ENCODE measurements at places on chromosomes 7 and 10.

- DNase-seq, result no peak
- peaks cover 3% of the 10 kb centered on the region for H3K27me3 ChIP-seq
- H3K27ac ChIP-seq, result no peak within 1 kb of the TSS
These were observed at the start of gene LLCFC1 for GRCh38 chr7:142939226-142939910. Gene LLCFC1 (plus strand): TSS chr7:142939484. CDS start chr7:142939622, 138 bp downstream.

DNA sequence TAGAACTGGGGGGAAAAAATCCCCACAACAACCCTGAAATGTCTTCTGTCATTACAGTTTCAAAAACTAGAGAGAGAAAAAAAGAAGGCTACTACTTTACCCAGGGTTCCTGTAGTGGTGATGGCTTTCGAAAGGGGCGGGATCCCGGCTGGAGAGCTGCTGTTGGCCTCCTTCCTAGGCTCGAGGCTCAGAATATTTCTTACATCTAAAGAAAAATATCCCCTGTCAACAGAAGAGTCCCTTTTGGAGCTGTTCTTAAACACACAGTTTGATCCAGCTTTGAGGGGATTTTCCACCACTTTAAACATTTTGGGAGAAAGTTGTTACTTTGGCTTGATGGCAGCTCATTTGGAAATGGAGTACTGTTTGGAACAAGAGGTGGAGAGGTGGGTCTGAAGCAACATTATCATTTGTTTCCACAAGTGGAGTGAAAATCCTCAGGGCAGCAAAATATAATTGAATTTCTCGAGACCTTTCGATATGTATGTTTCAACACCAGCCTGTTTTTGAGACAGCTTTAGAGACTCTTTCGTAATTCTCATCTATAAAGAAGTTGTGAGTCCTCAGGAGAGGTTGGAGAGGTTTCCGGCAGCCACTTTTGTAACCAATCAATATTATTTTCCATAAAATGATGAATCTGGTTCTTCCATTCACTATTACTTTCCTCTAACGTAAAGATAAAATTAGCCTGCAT, 5.1 kb downstream of the HOXA13 start:
- H3K36me3 ChIP-seq, result no peaks in the 10 kb centered on the region
- no peak overlapping the region for H3K4me3 ChIP-seq
- H3K27me3 ChIP-seq, result peaks cover 91% of the 10 kb centered on the region

GRCh38 chr10:110724116-110724921, 80.2 kb downstream of the RBM20 start:
- H3K4me1 ChIP-seq, result peaks cover 32% of the 10 kb centered on the region
- no peak for DNase-seq
- H3K4me3 ChIP-seq, result peak overlapping the region; percentile 11
- H3K27ac ChIP-seq, result peak overlapping the region; percentile 23

DNA sequence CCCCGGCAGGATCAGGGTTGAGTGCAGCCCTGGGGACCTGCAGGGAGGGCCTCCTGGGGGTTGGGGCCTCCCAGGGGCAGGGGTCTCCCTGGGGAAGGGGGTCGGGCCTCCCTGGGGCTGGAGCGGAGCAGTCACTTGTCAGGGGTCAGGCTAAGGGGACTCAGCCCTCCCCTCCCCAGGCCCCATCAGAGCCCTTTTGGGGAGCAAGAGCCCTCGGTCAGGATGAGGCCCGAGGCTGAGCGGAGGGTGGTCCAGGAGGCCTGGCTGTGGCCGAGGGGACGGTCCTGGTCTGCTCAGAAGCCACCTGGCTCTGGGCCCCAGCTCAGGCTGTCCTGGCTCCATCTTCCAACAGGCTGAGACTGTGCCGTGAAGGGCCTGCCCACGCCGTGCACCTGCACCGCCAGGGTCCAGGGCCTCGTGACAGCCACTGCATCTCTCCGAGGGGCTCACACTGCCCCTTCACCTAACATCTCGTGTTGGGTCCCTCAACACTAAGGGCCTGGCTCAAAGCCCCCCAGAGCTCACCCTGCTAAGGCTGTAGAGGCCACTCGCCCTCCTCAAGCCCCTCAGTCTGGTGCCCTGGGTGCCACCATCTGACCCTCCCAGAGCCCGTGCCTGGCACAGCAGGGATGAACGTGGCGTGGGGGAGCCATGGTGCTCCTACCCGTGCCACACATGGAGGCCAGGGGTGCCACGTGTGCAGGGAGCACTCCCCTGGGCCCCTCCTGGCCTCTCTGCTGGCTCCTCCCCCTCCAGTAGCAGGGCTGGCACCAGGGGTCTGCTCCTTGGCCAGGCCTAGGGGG, 12.9 kb downstream of the BHLHA15 start:
- H3K36me3 ChIP-seq, result peaks cover 51% of the 10 kb centered on the region
- no peaks in the 10 kb centered on the region for H3K27me3 ChIP-seq
- H3K4me3 ChIP-seq, result no peak overlapping the region
- H3K4me1 ChIP-seq, result no peaks in the 10 kb centered on the region
- DNase-seq, result no peak
- no peak overlapping the region for H3K27ac ChIP-seq

- no peaks in the 10 kb centered on the region for H3K27me3 ChIP-seq
- DNase-seq, result no peak
- no peak overlapping the region for H3K27ac ChIP-seq
- H3K36me3 ChIP-seq, result no peaks in the 10 kb centered on the region
- H3K4me1 ChIP-seq, result no peaks in the 10 kb centered on the region
- H3K4me3 ChIP-seq, result no peak overlapping the region
These were observed 295.0 kb downstream of the PARD3 start for GRCh38 chr10:34520084-34520483.

- peak overlapping the region; percentile 17 for H3K27ac ChIP-seq
- H3K4me3 ChIP-seq, result no peak overlapping the region
- no peaks in the 10 kb centered on the region for H3K27me3 ChIP-seq
These were observed 227.3 kb downstream of the PTEN start for GRCh38 chr10:88090568-88091214.

- H3K36me3 ChIP-seq, result no peaks in the 10 kb centered on the region
- H3K4me3 ChIP-seq, result no peak overlapping the region
- no peaks in the 10 kb centered on the region for H3K27me3 ChIP-seq
- H3K27ac ChIP-seq, result no peak overlapping the region
- DNase-seq, result no peak
These were observed 16.2 kb upstream of the NME8 start for GRCh38 chr7:37832194-37832593.

GRCh38 chr10:659688-660141, 29.8 kb downstream of the DIP2C start:
- no peaks in the 10 kb centered on the region for H3K4me1 ChIP-seq
- no peaks in the 10 kb centered on the region for H3K36me3 ChIP-seq
- H3K27ac ChIP-seq, result no peak overlapping the region

GRCh38 chr7:100132697-100133151, 6.0 kb downstream of the MBLAC1 start:
- no peak overlapping the region for H3K4me3 ChIP-seq
- no peaks in the 10 kb centered on the region for H3K27me3 ChIP-seq
- H3K27ac ChIP-seq, result no peak overlapping the region
- DNase-seq, result peak; percentile 76
- H3K36me3 ChIP-seq, result no peaks in the 10 kb centered on the region

- H3K27me3 ChIP-seq, result no peaks in the 10 kb centered on the region
- no peak overlapping the region for H3K4me3 ChIP-seq
- no peak for DNase-seq
These were observed 163.7 kb downstream of the WNT2 start for GRCh38 chr7:117158941-117159697.

DNA sequence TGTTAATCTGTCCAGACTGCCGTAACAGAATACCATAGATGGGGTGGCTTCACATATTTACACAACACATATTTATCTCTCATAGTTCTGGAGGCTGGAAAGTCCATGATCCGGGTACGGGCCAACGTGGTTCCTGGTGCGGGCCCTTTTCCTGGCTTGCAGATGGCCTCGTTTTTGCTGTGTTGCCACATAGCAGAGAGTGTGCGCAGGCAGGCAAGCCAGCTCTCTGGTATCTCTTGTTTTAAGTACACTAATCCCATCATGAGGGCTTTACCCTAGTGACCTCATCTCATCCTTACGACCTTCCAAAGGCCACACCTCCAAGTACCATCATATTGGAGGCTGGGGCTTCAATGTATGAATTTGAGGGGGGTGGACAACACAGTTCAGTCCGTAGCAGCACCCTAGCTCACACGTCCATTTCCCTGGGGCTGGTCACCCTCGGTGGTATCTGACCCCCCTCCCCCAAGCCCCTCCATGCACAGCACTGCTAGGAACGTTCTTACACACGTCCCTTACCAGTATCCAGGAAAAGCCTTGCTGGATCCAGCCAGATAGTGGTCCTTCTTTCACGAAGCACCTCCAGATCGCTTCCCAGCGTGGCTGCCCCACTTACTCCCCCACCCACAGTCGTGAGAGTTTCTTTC, 21.5 kb downstream of the CUX1 start:
- no peaks in the 10 kb centered on the region for H3K27me3 ChIP-seq
- no peak overlapping the region for H3K27ac ChIP-seq
- no peak for DNase-seq
- H3K4me3 ChIP-seq, result no peak overlapping the region
- H3K36me3 ChIP-seq, result no peaks in the 10 kb centered on the region
- no peaks in the 10 kb centered on the region for H3K4me1 ChIP-seq

- H3K27ac ChIP-seq, result no peak overlapping the region
- no peaks in the 10 kb centered on the region for H3K4me1 ChIP-seq
- H3K27me3 ChIP-seq, result no peaks in the 10 kb centered on the region
- no peak for DNase-seq
- no peak overlapping the region for H3K4me3 ChIP-seq
- no peaks in the 10 kb centered on the region for H3K36me3 ChIP-seq
These were observed 54.1 kb upstream of the NPSR1 start for GRCh38 chr7:34603711-34604444.

DNA sequence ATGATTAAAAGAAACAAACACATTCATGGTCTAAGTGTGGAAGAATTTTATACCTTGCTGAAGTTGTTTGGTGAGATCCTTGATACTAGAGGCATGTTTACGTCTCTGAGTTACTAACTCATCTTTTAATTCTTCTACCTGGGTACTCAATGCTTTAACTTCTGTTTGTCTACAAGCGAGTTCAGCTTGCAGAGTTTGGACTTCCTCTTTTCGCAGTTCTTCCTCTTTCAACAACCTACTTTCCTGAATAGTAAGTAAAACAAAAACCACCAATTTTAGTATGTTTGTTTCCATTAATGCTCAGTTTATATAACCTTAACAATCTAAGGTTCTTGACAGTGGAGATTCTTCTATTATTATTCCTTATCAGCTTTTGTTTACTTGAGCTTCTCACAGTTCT, 42.9 kb downstream of the CCDC186 start:
- no peak for DNase-seq
- no peaks in the 10 kb centered on the region for H3K27me3 ChIP-seq
- H3K36me3 ChIP-seq, result peaks cover 90% of the 10 kb centered on the region
- no peaks in the 10 kb centered on the region for H3K4me1 ChIP-seq

DNA sequence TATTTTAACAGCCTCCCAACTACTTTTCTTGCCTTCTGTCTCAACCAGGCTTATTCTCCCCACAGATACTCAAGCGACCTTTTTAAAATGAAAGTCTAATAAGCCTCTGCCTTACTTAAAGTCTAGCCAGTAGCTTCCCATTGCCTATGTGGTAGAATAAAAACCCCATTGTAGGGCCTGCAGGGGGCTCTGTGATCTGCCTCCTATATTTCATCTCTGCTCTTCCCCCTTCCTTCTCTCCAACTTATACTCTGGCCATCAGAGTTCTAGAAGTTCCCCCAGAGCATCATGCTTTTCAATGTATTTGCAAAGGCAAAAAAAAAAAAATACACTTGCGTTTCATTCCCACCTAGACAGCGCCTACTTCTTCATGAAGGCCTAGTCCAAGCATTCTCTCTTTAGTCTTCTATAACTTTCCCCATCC, 167.7 kb upstream of the ADO start:
- no peak for DNase-seq
- H3K27me3 ChIP-seq, result no peaks in the 10 kb centered on the region
- H3K27ac ChIP-seq, result peak overlapping the region; percentile 78
- H3K4me3 ChIP-seq, result peak overlapping the region; percentile 49

DNA sequence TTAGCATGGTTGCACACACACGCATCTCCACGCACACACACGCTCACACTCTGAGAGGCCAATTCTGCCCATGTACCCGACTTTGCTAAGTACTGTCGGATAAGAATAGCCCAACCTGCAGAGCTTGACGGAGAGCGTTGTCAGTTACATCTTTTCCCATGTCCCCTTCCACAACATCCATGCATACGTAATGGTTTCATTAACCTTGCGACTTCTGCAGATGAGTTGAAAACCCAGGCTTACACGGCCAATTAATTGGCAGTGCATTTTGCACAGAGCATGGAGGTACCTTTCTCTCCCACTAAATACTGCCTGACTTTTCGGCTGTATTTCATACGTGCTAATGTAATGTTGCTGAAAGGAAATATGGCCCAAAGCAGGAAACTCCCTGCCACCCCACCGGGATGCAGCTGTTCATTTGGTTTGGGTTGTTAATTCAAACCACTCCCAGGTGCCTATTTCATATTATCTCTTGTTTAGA, 291.2 kb upstream of the HABP2 start:
- no peak for DNase-seq
- no peak overlapping the region for H3K4me3 ChIP-seq
- peaks cover 4% of the 10 kb centered on the region for H3K27me3 ChIP-seq
- H3K27ac ChIP-seq, result no peak overlapping the region
- no peaks in the 10 kb centered on the region for H3K4me1 ChIP-seq

DNA sequence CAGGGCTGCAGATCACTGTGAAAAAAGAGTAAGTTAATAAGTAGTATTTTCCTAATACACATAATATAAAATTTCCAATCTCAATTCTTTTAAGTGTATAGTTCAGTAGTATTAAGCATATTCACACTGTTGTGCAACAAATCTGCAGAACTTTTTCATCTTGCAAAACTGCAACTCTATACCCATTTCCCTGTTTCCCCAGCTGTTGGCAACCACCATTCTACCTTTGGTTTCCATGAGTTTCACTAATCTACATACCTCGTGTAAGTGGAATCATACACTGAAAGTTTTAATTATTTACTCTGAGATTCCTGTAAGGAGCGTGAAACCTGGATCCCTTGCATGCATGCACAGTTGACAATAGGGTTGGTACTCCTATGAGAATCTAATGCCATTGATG, 155.4 kb downstream of the ZPBP start:
- no peaks in the 10 kb centered on the region for H3K27me3 ChIP-seq
- no peaks in the 10 kb centered on the region for H3K4me1 ChIP-seq
- no peak overlapping the region for H3K27ac ChIP-seq
- H3K4me3 ChIP-seq, result no peak overlapping the region
- H3K36me3 ChIP-seq, result no peaks in the 10 kb centered on the region

GRCh38 chr10:131785121-131785460, 115.7 kb upstream of the PPP2R2D start:
- no peak overlapping the region for H3K4me3 ChIP-seq
- H3K4me1 ChIP-seq, result no peaks in the 10 kb centered on the region
- no peak overlapping the region for H3K27ac ChIP-seq
- DNase-seq, result no peak
- H3K27me3 ChIP-seq, result no peaks in the 10 kb centered on the region

DNA sequence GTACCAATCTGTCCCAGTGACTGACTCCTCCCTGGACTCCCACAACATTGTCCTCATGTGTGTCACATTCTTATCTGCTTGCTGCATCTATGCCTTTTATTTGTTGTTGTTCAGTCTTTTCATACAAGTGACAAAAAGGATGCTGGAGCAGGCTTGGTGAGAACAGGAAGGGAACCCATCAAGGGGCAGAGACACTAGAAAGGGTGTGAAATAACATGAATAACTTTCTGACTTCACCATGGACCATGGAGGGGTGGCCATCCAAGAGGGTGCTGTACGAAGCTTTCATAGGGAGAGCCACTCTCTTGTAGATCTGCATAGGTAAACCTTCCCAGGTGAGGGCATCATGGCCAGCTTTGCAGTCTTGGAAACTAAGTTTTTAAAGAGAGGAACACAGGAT, 14.5 kb downstream of the GIMAP8 start:
- H3K36me3 ChIP-seq, result peaks cover 62% of the 10 kb centered on the region
- H3K27me3 ChIP-seq, result no peaks in the 10 kb centered on the region
- peak overlapping the region; percentile 18 for H3K27ac ChIP-seq
- no peak overlapping the region for H3K4me3 ChIP-seq
- H3K4me1 ChIP-seq, result peaks cover 53% of the 10 kb centered on the region

Measured in CD4-positive, alpha-beta T cell (primary cell).